ENCODE measurements at places on chromosomes 4 and X. TPM values are rescaled to one million over a fixed set of nuclear protein-coding genes. Genes with fewer than 3 reads are reported as not detected.

Gene LINC00632
- total RNA-seq, result not detected

Gene PABPC5
- not detected for total RNA-seq

Gene AADAT
- not detected for total RNA-seq

Gene CSN1S1
- not detected for total RNA-seq

GRCh38 chr4:78721747-78722146, 54.4 kb upstream of the BMP2K start:
- DNase-seq, result no peak

DNA sequence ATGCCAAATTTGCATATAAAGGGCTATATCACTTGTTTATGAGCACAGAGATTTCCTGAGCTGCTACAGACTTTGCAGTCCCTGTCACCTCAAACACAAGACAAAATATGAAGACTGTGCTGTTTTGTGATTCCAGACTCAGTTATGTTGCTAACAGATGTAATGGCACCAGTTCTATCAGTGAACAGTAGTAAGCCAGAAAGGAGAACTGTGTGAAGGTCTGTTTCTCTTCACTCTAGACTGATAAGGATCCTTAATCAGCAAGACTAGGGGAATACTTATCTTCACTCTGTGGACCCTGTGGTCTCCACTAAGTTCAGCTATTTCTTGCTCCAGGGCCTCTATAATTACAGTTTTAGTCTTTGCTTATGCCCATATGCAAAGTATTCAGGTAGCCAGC, 82.7 kb downstream of the ANXA5 start:
- no peak for DNase-seq

- DNase-seq, result no peak
These were observed 55.5 kb downstream of the MID1IP1 start for GRCh38 chrX:38856670-38857265.

DNA sequence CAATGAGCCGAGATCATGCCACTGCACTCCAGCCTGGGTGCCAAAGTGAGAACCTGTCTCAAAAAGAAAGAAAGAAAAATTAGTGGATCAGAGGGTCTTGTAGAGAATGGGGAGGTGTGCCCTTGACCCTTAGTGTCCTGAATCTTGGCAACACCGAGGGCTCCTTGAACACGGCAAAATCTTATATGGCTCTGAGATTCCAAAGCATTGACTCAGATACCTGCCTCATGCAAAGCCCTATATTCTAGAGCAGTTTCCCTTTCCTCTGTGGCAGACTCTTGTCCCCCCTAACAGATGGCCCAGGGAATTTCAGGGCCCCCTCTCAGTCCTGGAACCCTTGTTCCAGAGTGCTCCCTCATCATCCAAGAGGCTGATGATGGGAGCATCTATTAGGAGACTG, 6.8 kb downstream of the CLDN2 start:
- no peak for DNase-seq

DNA sequence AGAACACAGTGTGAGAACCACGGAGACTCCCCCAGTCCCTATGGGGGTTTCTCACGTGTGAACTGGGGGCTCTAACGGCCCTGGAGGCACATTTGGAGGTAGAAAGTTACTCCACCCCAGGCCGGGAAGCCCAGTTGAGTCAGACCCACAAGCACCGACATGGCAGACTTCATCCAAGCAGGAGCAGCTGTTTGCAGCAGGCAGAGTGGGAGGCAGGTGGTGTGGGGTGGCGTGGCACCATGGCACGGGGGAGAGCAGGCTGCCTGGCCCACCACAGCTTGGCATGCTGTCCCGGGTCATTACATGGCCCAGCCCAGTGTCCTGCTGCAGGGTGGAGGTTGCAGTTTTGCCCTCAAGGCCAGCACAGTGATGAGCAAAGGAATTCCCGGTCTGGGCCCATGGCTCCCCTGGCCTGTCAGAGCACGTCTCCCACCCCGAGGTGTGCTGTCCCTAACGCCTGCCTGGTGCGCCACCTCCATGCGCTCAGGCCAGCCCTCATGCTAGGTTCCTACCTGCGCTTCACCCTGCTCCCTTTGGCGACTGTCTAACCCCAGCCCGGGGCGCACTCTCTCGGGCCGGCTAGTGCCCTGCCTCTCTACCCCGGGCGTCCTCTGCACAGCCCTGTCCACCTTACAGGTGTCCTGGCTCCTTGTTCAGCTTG, 90.6 kb upstream of the AFAP1 start:
- DNase-seq, result no peak

DNA sequence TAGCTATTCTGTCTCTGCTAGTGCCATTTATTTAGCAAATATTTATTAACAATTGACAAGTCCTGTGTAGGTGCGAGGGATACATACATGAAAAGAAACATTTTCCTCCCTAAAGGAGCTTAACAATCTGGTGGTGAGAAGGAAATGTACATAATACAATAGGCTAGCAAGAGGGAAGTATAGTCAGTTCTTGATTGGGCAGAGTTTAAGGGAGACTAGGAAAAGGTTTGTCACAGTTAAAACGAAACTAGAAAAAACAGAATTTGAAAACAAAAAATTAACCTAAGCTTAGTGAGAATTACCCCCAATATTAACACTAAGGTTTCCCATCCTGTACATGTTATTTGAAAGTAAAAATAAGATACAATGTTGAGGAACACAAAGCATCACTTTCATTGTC, 8.6 kb upstream of the MAML3 start:
- DNase-seq, result no peak

GRCh38 chr4:121064482-121064881, 7.9 kb downstream of the NDNF start:
- no peak for DNase-seq

DNA sequence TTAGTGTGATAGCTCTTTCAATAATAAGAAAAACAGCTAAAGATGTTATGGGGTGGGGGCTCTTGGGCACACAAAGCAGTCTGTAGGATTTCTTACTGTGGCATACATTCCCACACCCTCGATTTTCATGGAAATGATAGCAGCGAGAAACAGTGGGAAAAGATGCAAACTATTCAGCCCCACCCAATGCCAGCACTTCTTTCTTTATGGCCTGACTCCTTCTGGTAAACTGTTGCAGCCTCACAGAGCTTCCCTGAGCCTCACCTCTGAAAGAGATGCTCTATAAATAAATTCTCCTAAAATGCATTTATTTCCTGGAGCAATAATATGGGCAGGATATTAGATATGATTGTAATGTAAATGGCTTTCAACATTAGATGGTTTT, 910 bp downstream of the ANK2 start:
- DNase-seq, result no peak

- DNase-seq, result no peak
These were observed 3.9 kb downstream of the TREX2 start for GRCh38 chrX:153441981-153442380.

DNA sequence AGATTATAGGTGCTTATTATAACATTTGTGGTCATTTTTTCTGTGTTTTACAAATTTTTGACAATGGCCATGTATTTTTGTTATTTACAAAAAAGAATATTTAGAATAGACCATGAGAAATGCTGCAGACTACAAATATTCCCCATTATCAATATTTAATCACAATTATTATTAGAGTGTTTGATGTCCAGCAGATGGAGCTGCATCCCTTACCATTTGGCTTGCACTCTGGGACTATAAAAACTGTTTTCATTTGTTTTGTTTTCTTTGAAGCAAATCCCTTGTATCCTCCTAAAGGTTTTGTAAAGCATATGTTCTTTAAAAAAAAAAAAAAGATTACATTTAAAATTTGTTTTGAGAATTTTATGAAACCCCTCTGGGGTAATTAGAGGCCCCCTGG, 85.6 kb upstream of the CXorf66 start:
- DNase-seq, result no peak

- DNase-seq, result no peak
These were observed 4.1 kb downstream of the S100G start for GRCh38 chrX:16654093-16654492.

- no peak for DNase-seq
These were observed 968.2 kb downstream of the STIM2 start for GRCh38 chr4:27828843-27829242.

- peak; percentile 9 for DNase-seq
These were observed 211.5 kb downstream of the PDGFRA start for GRCh38 chr4:54440394-54441136.

DNA sequence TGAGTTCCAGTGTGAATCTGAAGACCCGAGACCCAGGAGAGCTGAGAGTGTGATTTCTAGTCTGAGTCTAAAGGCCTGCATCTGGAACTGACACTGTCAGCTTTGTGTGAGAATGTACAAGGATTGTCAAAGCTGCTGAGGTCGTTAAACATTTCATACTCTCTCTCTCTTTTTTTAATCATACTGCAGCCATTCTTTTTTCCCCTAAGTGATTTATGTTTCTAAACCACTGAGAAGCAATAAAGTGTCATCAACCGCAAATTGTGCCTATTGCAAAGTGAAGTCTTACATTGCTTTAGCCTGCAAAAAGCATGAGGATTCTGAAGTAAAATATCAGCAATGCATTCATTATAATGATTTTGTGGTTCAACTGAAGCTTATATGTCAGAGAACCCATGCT, 106.0 kb downstream of the ASMT start:
- no peak for DNase-seq

- no peak for DNase-seq
These were observed 49.6 kb downstream of the SLC2A9 start for GRCh38 chr4:9971711-9972110.

- DNase-seq, result no peak
These were observed 630.4 kb downstream of the CCSER1 start for GRCh38 chr4:90757534-90758060.

DNA sequence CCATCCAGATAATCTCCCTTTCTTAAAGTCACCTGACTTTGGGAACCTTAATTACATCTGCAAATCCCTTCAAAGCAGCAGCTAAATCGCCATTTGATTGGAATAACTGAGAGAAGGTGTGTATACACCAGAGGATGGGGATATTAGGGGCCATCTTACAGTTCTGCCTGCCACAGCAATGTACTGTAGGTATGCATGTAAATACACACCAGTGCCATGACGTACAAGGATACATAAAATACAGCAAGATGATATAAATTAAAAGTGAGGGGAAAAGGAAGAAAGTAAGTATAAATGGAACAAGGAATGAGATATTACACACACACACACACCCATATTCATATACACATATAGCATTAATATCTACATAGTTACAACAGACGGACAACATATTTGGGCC, 81.2 kb downstream of the CBR4 start:
- no peak for DNase-seq

DNA sequence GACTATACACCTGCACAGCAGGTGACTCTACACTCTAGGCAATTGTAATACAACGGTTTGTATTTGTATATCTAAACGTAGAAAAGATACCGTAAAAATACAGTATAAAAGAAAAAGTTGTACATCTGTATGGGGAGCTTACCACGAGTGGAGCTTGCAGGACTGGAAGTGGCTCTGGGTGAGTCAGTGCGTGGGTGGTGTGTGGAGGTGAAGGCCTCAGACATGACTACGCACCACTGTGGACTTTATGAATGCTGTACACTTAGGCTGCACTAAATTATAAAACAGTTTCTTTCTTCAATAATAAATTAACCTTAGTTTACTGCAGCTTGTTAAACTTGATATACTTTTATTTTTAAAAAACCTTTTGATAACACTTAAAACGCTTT, 85.0 kb upstream of the FAT1 start:
- no peak for DNase-seq

DNA sequence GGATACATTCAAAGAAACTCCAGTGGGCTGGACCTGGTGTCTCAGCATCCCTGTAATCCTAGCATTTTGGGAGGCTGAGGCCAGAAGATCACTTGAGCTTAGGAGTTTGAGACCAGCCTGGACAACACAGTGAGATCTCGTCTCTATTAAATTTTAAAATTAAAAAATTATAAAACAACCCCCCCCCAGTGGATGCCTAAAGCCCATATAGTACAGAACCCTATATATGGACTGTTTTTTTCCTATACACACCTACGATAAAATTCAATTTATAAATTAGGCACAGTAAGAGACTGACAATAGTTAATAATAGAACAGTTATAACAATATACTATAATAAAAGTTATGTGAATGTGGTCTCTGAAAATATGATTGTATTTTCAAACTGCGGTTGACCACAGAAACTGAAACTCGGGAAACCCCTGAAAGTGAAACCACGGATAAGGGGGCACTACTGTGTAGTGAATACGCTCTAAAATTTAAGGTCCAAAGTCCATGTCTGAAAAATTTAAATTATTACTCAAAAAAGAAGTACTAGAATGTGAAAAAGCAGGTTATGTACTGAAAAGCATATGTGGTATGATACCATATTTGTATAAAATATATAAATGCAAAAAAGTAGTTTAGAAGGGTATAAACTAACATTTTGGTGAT, 2.0 kb downstream of the SMIM14 start:
- no peak for DNase-seq

GRCh38 chr4:48681856-48682255, 98.2 kb downstream of the FRYL start:
- DNase-seq, result peak; percentile 16

DNA sequence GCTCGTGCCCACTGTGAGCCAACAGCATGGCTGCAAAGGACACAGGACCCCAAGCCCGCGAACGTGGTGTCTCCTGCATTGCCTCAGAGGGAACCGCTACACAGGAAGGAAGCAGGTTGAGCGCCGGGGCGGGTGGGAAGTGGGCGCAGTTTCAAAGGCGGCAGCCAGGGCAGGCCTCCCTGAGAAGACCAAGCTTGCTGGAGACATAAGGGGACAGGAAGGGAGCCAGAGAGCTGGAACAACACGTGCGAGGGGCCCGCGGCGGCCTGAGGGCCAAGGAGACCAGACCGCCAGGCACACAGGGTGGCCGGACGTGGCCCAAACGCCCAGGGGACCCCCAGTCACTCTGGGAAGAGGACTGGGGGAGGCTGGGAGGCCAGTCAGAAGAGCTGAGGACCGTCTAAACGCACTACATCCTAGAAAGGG, 32.0 kb downstream of the CTBP1 start:
- DNase-seq, result peak; percentile 81

DNA sequence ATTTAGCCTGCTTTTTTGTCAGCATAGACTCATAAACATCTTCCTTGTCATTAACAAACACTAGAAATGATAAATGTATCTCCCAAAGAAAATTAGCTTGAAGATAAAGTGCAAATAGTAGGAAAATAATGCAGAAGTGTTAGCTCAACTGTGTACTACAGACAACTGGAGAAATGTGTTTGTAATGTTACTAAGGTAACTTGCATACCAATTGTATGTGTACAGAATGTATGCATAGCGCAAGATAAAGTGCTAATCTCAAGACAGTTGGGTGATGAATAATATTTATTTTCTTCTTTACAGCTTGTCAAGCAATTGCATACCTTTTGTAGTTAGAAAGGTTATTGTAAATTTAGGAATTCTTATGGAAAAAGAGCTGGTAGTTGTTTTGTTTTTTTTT, 22.1 kb downstream of the FMR1 start:
- no peak for DNase-seq

DNA sequence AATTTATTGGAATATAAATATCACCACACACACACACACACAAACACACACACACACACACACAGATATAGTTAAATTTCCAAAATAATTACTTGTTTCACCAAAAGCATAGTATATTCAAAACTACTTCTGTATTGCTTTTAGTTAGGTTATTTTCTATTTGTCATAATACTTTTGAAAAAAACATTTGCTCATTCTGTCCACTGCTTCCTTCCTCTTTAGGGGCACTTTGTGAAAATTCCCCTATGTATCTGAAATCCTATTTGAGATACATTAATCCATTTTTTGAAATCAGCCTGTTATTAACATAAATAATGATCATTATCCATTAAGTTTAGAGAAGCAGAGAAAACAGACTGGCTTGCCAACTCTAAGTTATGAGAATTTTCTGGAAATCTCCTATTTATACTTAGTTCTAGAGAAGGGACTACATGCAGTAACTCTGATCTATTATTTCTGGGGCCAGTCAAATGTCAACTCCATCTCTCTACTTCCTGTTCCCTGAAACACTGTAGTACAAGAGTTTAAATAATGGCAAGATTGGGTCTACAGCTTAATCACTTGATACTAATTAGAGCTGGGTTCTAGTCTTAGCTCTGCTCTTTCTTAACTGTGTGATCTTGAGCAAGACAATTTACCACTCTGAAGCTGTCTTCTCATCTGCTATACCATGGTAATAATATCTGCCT, 54.4 kb upstream of the GPR174 start:
- DNase-seq, result no peak
